Suppressor macrophage treated with lipopolysaccharide for 4 hours (primary cell): ENCODE measurements at places on chromosomes 13 and 19.

GRCh38 chr13:25771641-25772478, 280.0 kb downstream of the SHISA2 start:
- DNase-seq = no peak

DNA sequence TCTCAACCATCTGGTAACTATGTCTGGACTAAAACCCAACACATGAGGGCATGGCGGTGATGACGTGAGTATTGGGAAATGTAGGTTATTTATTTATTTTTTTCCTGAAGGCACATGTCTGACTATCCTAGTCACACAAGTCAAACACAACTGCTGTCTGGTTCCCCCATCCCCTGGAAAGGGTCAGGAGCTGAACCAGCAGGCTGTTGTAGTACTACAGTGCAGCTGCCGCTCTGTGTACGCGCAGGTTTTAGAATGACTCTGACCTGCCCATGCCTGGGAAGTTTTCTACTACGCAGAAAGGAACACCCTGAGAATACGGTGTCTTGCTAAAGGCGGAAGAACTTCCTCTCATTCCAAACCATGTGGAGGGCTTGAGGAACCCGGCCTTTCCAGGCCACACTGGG, 1.2 kb downstream of the SLC7A1 start:
- DNase-seq = peak; percentile 51

DNA sequence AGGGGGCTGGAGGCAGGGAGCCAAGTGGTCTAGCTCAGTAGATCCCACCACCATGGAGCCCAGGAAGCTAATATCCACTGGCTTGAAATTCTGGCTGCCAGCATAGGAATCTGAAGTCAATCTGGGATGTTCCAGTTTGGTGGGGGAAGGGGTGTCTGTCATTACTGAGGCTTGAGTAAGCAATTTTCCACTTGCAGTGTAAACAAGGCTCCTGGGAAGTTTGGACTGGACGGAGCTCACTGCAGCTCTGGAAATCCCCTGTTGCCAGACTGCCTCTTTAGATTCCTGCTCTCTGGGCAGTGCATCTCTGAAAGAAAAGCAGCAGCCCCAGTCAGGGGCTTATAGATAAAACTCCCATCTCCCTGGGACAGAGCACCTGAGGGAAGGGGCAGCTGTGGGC, 349.2 kb upstream of the KLHL1 start:
- DNase-seq = no peak

DNA sequence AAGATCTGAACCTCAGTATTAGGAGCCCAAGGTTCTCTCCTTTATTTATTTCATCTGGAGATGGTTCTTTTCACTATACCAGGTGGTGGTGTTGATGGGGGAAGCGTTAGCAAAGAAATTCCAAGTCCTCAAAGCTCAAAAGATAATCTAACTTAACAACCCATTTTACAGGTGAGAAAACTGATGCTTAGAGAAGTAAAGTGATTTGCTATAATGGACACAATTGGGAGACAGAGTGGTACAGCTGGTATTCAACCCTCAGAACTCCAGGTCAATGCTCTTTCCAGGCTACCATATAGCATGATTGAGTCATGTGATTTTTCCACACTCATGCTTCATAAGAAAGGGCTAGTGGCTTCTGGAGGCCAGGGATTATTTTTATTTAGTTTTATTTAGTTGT, 25.0 kb upstream of the URAD start:
- DNase-seq = no peak

DNA sequence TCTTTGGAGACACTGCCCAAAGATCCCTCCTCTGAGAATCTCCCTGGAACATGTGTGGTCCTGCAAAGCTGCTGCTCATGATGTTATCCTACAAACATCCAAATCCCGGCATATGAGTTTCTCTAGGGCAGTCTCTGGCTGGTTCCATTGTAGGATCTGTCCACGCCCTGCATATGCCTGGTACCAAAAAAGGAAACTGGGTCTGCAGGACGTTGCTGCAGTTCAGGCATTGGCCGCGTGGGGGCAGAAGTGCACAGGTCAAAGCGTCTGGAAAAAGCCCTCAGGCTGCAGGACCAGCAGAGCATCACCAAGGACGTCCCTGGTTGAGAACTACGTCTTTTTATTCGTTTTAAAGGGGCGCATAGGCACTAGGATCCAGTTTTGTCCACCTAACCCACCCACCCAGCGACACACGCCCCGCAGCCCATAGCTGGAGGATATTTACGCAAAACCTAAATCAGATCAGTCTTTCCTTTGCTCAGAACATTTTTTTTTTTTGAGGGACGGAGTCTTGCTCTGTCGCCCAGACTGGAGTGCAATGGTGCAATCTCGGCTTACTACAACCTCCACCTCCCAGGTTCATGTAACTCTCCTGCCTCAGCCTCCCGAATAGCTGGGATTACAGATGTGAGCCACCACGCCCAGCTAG, 12.9 kb upstream of the ZNF564 start:
- peak; percentile 89 for DNase-seq

- no peak for DNase-seq
Observed at GRCh38 chr19:55391191-55391670, 5.5 kb downstream of the RPL28 start.

GRCh38 chr19:13215572-13216380, 65.6 kb downstream of the IER2 start:
- peak; percentile 20 for DNase-seq

DNA sequence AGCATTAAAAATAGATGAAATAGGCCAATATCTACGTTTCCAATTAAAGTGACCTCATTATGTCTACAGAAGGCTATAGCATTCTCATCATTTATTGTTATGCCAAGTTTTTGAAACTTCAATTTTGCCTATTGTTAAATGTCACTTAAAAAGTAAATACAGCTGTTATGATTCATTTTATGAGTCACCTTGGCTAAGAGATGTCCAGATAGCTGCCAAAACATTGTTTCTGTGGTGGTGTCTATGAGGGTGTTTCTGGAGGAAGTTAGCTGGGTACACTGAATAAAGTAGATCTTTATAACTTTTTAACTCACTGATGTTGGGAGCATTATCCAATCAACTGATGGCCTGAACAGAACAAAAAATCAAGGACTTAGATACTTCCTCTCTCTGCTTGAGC, 1209.7 kb upstream of the PCDH9 start:
- no peak for DNase-seq

GRCh38 chr13:105914291-105915036, 621.0 kb downstream of the EFNB2 start:
- DNase-seq = no peak

- no peak for DNase-seq
Observed at GRCh38 chr13:113649212-113649611, 8.8 kb downstream of the ATP4B start.
